ENCODE measurements at places on chromosomes 3 and 15.

DNA sequence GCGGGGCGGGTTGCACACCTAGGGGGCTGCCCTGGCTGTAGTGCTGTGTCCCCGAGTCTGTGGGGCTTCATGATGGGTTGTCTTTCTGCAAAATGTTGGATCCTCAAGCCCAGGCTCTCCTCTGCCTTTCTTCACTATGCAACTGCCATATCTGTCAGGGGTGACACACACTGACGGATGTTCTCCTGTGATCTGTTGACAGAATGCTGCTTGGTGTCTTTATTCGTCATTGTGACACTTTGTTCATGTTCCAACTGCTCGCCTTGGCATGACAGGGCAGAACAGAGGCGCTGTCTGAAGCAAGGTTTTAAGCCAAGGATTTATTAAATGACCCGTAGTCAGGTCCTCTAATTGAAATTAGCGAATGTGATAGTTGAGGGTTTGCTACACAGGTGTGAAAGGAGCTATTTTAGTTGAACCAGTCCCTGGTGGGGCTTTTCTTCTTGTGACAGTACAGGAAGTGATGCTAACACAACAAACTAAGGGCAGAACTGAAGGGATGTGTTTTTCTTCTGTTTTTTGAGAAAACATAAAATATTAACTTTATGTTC, 173.4 kb downstream of the MCTP2 start:
- no peak for DNase-seq

- no peak for DNase-seq
These were observed 340.8 kb upstream of the CTDSPL start for GRCh38 chr3:37520907-37521341.

GRCh38 chr15:42155546-42156242, 742 bp downstream of the PLA2G4F start:
- no peak for DNase-seq

DNA sequence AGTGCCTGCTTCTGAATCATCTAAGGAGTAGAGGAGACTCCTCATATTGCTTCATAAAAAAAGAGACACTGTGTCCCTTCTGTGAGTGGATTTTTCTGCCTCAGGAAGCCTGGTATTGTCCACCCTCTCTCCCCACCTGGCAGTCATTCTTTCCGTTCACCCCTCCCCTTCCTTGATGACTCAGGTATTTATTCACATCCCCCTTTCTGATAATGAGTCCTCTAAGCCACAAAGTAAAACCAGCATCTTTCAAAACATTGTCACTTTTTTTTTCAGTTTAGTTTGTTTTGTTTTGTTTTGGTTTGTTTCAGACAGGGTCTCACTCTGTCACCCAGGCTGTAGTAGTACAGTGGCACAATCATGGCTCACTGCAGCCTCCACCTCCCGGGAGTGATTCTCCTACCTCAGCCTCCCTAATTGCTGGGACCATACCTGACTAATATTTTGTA, 65.2 kb upstream of the UBE2E1 start:
- DNase-seq: peak; percentile 42

GRCh38 chr15:62601777-62602545, 436.9 kb upstream of the C2CD4B start:
- no peak for DNase-seq

- peak; percentile 40 for DNase-seq
These were observed 4.6 kb upstream of the UQCRC1 start for GRCh38 chr3:48614044-48614443.

DNA sequence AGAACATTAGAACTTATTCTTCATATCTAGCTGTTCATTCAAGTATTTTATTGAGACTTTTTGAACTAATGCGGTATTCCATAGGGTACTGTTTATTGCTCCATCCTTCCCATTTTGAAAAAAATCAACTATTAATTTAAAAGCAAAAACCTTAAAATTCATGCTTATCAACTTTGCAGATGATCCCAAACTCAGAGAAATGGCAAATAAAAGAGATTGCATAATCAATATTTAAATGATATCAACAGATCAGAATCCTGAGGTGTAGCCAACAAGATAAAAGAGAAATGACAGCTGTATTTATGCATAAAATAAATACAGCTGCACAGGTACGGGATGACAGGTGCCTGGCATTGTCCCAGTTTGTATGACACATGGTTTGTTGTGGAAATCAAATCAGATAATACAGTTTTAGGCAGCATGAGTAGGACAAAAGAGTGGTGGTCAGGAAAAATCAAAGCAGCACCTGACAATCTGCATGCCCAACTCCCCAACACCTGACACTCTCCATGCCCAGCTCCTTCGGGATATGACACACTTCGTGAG, 42.4 kb upstream of the CMTM8 start:
- DNase-seq: no peak

GRCh38 chr15:96792216-96792615, 461.7 kb downstream of the NR2F2 start:
- DNase-seq: no peak

- DNase-seq: no peak
These were observed 37.6 kb downstream of the FAM3D start for GRCh38 chr3:58628823-58629562.

GRCh38 chr3:46058981-46059380, 31.7 kb upstream of the XCR1 start:
- no peak for DNase-seq

GRCh38 chr3:118504906-118505305, 529.7 kb downstream of the IGSF11 start:
- DNase-seq: no peak
